ENCODE measurements at places on chromosomes 12 and 14.

- DNase-seq = no peak
Measured at GRCh38 chr12:114981036-114981435, 297.1 kb upstream of the TBX3 start.

- DNase-seq = peak; percentile 61
Measured at GRCh38 chr14:74133833-74134481, 49.2 kb downstream of the LIN52 start.

GRCh38 chr12:88325076-88325815 lies 183.1 kb downstream of the TMTC3 start:
- no peak for DNase-seq

DNA sequence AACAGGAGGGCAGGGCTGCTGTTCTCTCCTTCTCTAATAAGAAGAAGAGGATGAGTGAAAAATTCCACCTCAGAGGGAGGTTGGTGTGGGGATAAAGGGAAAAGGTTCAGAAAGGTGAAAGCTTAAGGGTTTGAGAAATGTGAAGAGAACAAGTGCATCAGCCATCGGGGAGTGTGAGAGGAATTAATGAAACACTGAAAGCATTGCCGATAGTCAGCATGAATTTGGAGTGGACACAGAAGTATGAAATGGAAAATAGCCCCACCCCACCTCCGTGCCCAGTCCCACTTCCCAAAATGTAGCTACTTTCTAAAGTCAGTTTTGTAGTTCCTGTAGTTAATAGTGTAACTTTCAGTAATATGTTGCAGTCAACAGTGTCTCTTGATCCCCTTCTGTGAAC lies 33.4 kb downstream of the DIP2B start:
- no peak for DNase-seq

DNA sequence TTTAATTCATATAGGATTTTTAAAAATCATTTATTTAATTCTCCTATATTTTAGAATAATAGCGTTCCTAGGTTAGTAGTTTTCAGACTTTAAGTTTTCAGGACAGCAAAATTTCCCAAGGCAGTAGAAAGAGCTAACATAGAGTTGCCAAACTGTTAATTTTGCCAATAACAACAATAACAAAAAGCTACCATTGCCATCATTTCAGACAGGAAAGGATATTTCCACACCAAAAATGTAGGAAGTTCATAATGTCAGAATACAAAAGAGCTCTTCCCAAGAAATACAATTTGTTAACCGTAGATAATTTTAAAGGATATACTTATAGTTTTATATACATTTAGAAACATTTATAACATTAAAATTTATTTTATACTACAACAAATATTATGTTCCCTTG lies 81.4 kb upstream of the EEA1 start:
- no peak for DNase-seq

DNA sequence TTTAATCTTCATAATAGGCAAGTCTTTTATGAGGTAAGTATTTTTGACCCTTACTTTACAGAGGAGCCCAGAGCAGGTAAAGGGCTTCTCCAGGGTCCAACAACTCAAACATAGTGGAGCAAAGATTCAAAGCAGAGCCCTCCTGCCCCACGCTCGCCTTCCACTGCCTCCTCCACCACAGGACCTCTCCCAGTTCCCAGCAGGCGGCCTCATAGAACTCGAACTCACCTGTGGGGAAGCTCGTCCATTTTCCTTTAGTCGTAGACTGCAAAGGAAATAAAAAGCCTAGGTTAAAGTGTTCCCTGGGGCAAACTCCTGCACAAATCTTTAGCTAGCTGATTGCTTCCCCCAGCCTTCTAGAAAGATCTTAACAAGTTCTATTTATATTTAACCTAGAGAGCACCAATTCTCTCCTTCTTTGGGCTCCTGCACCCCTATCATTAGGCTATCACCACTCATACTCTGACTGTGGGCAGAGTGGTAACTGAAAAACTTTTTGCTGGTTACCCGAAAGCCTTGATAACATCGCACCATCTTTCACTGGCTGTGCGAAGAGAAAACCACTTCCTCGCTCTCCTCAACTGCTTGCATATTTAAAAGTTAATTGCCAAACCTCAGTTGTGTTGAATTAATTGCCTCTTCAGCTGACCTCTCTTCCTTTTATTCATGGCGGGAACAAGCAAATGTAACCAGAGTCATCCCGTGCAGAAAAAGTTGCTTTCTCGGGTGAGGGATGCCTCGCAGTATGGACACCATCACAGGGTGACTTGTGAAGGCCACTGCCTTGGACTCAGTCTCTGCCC lies 299.6 kb downstream of the DPF3 start:
- no peak for DNase-seq

DNA sequence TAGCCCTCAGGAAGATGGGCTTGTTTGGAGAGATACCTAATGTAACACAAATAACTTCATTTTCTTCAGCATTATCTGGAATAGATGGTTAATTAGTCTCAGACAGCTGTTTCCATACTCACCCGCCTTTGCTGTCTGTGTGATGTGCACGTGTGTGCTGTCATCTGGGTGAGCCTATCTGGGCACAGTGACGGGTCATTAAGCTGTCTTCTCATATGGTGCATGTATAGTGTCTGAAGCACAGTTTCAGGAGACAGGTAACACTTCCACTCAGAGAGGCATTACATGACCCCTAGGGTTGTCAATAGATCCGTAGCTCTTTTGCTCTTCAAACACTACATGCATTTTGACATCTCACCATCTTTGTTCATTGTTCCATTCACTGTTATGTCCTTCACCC lies 493.3 kb downstream of the APAF1 start:
- no peak for DNase-seq

DNA sequence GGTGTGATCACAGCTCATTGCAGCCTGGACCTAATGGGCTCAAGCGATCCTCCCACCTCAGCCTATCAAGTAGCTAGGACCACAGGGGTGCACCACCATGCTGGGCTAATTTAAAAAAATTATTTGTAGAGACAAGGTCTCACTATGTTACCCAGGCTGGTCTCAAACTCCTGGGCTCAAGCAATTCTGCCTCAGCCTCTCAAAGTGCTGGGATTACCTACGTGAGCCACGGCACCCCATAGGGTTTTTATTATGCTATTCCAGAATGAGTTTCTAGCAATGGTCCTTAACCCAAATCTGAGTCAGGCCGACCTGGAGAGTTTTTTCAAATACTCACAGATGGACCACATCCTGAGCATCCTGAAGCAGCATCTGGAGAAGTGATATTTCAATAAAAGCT lies 159.8 kb downstream of the CPNE8 start:
- no peak for DNase-seq

DNA sequence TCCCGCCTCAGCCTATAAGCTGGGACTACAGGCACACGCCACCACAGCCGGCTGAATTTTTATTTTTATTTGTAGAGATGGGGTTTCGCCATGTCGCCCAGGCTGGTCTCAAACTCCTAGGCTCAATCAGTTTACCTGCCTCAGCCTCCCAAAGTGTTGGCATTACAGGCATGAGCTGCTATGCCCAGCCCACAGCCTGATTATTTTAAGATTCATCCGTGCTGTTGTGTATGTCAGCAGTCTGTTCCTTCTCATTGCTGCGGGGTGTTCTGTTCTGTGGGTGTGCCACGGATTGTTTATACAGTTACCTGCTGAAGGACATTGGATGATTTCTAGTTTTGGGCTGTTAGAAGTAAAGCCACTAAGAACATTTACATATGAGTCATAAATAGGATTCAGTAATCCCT lies 9.6 kb upstream of the EP400 start:
- no peak for DNase-seq

- peak; percentile 25 for DNase-seq
Measured at GRCh38 chr14:56555921-56556570, 23.6 kb upstream of the TMEM260 start.

DNA sequence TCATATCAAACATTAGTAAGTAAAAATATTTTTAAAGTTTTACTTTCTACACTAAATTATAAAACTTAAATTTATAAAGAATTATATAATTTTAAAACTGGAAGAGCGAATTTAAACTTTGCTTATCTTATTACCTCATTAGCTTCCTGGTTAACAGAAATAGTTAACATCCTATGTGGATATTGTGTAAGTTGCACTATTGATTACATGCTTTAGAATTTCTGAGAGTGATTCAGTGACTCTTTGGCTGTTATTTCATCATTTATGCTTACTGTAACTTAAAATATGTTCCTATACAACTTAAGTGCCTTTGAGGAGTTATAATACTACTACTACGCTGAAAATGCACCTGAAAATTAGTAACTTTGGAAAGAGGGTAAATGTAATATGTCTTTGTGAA lies 101.4 kb downstream of the FOXA1 start:
- DNase-seq = no peak

GRCh38 chr14:45332360-45332988 lies 79.5 kb upstream of the MIS18BP1 start:
- DNase-seq = no peak

DNA sequence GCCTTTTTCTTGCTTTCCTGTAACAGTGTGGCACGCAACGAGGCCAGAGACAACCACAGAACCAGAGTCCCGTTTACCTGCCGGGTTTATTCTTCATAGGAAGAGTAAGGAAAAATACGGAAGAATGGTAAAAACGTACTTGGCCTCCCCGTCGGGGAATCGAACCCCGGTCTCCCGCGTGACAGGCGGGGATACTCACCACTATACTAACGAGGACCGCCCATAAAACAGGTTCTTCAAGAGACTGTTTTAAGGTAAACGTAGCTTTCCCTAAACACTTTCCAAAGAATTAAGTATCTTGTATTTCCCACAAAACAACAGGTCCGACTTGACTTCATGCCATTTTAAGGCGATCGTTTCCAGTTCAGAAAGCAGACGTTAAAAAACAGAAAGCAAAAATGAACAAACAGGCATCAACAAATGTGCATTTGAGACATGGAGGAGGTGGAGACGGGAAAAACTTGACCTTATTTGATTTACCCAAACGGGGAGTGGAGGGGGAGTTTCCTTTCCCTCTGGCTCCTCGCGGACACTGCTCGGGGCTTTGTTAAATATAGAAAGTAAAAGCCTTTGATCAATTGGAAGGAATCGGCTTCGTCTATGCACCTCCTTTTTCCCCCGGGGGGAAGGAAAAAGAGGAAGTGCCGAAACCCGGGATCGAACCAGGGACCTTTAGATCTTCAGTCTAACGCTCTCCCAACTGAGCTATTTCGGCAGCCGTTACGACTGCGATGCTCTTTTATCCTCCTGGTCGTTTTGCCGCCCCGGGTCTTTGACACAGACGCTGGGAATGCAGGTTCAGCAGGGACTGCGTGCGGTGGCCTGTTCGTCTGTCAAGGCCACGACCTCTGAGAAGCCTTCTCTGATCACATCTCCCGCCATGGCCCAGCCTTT lies 13.0 kb upstream of the UBC start:
- DNase-seq = peak; percentile 96

DNA sequence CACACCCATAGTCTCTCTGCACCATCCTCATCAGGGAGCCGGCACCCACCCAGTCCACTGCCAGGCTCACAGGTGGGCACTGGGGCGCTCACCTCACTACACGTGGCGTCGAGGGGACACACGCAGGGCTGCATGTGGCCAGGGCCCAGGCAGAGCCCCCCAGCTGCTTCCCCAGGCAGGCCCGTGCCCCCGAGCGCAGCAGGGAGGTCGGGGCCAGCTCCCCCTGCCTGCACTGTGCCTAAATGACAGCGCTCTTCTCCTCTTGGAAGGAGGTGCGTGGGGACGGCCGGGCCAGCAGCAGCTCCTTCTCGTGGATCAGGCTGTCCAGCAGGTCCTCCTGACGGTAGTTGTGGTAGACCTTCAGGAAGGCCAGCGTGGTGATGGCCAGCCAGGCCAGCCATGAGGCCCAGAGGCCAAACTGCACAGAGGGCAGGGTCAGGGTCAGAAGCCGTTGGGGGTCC lies 11.3 kb downstream of the TMEM179 start:
- no peak for DNase-seq

DNA sequence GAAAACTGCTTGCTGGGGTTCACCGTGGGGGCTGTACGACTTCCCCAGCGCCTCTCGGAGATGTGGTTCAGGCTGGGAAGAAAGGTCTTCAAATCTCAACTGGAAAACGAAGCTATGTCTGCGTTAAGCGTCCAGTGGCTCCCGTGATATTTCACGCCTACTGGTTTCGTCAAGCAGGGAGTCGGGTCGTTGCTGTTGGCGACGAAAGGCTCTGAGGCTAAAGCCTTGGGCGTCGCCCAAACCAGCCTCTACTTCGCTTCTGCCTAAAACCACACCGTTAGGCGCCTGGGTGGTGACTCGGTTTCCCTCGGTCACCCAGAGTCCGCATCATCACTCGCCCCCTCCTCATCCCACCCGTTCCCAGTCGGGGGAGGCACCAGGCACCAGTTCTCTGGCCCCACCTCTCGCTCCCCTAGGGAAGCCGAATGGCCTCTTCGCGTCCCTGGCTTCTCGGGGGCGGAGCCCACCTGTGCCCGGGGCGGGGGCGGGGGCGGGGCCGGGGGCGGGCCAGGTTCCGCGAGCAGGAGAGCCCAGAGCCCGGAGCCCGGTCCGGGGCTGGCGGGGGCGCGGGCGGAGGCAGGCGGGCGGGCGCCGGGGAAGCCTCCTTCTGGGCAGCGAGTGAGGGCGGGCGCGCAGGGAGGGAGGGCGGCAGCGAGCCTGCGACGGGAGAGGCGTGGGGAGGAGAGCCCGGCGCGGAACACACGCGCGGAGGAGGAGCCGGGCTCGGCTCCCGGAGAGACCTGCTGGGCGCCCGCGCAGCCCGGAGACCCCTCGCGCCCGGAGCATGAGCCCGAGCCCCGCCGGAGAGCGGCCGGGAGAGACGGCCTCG lies at the start of gene B4GALNT3:
Gene B4GALNT3 (plus strand): TSS at position 510 of the 829 bp plus-strand sequence. CDS start 438 bp downstream, outside the sequence.
- no peak for DNase-seq

DNA sequence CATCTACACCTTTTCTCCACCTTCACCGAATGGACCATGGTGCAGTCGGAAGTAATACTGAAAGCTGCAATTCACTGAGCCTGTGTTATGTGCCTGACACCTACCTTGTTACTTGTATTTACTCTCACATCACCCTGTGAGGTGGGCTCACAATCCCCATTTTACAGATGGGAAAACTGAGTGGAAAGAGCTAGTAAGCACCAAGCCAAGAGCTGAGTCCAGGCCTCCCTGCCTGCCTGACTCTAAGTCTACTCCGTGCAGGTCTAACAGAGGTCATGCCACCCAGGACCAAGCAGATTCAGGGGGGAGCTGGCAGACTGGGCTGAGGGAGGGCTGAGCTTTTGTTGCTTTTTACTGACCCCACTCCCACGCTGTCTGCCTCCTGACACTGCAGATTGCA lies 29.1 kb upstream of the TC2N start:
- DNase-seq = no peak

DNA sequence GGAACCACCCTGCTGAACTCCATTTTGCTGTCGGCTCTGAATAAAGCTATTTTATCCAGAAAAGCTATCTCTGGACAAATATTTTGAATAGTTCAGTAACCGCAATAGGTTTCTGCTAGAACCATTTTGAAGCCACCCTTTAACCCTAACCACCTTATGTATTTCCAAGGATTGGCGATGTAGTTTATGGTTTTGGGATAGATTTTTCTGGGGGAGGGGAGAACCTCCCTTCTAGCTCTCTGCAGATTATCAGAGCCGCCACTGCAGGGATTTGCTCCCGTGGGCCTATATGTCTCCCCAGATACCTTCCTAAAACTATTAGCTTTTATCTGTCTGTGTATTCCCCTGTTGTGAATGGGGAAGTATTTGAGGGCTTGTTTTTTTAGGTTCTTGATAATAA lies 1.8 kb upstream of the TUBA1B start:
- DNase-seq = no peak

DNA sequence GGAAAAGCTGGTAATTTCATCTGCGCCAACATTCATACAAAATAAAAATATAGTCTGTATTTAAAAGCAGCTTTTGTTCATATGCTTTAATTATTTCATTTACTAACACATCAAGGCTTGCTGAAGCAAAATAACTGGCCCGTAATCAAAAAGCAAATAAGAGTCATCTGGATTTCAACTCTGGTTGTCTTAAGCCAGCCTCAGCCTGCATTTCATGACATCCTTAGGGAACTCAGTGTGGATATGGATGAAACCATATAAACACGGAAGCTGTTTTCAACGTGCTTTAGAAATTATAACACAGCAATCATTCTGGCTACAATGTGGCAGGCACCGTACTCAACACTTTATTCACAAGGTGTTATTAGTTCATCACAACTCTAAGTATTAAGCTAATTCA lies 852 bp downstream of the COX16 start:
- DNase-seq = no peak
